ENCODE measurements at places on chromosomes 12 and 14.

GRCh38 chr14:61573748-61574513, 121.4 kb upstream of the HIF1A start:
- peak; percentile 60 for DNase-seq

GRCh38 chr14:102217987-102218421, 78.3 kb downstream of the WDR20 start:
- no peak for DNase-seq

- no peak for DNase-seq
These were observed 1.7 kb downstream of the PRMT8 start for GRCh38 chr12:3492793-3493042.

DNA sequence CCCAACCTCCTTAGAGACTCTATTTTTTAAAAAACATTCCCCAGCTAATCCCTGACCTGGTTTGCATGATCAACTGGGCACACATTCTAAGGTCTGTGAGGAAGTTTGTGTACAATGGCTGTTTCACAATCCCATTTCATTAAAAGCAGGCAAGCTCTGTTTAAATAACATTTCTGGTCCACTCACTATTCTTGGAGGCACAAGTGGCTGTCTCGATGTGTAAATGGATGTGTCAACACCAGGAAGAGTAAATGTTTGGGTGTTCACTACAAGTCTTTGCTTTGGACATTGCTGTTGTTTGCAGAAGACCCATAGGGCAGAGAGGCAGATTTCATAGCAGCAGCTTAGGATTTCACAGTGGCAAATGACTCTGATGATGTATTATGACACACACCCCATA, 98.3 kb downstream of the PDZRN4 start:
- no peak for DNase-seq

GRCh38 chr14:54252072-54252730, 144.6 kb upstream of the CDKN3 start:
- peak; percentile 84 for DNase-seq

GRCh38 chr14:51432302-51432948, 192.4 kb downstream of the TMX1 start:
- DNase-seq = no peak

DNA sequence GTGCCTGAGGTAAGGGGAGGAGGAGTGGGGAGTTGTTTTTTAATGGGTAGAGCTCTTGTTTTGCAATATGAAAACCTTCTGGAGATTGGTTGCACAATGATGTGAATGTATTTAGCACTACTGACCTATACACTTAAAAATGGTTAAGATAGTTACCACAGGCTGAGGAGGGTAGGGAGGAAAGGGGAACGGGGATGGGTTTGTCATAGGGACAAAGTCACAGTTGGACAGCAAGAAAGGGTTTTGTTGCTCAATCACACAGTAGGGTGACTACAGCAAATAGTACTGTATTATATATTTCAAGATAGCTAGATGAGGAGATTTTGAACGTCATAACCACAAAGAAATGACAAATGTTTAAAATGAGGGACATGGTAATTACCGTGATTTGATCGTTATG, 1562.4 kb downstream of the AACS start:
- no peak for DNase-seq

- DNase-seq = peak; percentile 13
These were observed 22.5 kb upstream of the AKAP6 start for GRCh38 chr14:32306549-32306948.

GRCh38 chr12:56082967-56083366, 3.0 kb downstream of the ERBB3 start:
- DNase-seq = no peak

DNA sequence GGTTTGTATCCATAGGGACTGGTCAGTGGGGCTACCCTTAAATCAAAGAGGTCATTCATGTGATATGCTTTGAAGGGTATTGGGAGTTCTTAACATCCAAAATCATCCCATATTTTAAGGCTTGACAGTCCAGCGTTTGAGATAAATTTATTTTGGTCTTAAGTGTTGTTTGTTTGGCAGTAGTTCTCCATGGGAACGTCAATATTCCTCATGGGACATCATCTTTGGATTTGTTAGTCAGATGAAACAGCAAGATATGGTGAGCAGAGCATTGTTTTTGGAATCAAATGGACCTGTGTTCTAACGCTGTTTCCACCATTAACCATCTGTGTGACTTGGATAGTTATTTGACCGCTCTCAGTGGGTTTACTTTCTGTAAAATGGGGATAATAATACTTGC, 45.9 kb upstream of the GSG1 start:
- no peak for DNase-seq

- DNase-seq = no peak
These were observed 184.7 kb downstream of the MED13L start for GRCh38 chr12:116092776-116093175.

- DNase-seq = no peak
These were observed 919 bp downstream of the PSMA3 start for GRCh38 chr14:58245562-58245961.

- no peak for DNase-seq
These were observed 9.3 kb downstream of the DGLUCY start for GRCh38 chr14:91123201-91123600.

- no peak for DNase-seq
These were observed 25.4 kb upstream of the CPM start for GRCh38 chr12:68958322-68958721.

DNA sequence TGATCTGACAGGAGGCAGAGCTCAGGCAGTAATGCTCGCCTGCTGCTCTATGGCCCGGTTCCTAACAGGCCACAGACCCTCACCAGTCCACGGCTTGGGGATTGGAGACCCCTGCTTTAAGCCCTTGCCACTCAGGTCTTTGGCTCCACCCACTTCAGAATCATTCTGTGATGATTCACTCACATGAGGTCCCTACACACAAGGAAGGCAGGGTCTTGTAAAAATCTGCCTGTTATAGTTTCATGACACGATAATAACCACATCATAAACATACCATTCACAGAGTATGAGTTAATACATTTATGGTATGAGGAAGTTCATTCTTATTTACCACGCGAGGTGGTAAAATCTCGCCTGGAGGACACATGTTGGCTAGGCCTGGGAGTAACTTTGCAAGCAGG, 29.0 kb upstream of the MAX start:
- peak; percentile 40 for DNase-seq

- no peak for DNase-seq
These were observed 40.0 kb upstream of the DDX11 start for GRCh38 chr12:31033681-31034080.

DNA sequence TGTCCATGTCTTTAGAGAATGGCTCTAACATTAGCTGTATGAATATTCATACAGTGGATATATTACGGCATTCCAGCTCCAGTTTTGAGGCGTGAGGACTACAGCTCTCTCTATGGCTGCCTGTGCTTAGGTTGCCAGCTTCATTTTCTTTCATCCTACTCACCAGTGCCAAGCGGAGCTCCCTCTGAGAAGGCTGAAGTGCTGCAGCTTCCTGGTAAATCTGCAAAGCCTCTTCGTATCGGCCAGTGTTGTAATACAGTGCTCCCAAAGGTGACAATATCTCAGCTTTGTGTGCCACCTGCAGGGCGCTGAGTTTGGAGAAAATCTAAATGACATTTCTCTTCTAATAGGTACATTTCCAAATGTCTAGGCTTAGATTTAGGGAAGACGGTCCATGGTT, 19.8 kb upstream of the OVCH1 start:
- DNase-seq = no peak

GRCh38 chr12:92064422-92064821, 81.2 kb downstream of the BTG1 start:
- DNase-seq = no peak

- no peak for DNase-seq
These were observed 261.0 kb upstream of the LRIG3 start for GRCh38 chr12:59181196-59181777.

GRCh38 chr12:6666211-6666610, 3.3 kb upstream of the ING4 start:
- no peak for DNase-seq

DNA sequence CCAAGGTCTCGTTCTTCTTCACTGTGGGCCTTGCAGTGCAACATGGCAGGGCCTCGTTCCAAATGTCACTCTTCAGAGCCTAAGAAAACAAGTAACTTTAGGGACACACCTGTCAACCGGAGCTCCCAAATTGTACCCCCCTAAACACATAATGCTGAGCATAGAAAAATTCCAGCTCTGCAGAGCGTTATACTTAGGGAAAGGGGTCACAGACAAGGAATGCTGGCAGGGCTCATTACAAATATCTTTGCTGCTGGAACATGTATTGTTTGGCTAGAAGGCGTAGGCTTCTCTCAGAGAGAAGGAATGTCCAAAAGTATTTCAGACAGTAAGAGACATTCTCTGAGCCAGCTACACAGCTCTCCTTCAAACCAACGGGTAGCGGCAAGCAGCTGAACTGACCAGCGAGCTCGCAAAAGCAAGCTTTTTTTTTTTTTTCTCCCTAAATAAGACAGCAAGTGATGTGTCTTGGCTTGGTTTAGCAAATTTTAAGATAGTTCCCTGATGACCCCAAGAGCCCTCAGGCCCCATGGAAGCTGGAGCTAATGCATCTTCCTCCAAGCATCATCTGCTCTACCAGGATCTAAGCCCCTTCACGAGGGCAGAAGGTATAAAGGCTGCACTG, 24.5 kb downstream of the SSH1 start:
- peak; percentile 70 for DNase-seq

- DNase-seq = peak; percentile 87
These were observed 101.7 kb upstream of the CLEC14A start for GRCh38 chr14:38357557-38357956.

DNA sequence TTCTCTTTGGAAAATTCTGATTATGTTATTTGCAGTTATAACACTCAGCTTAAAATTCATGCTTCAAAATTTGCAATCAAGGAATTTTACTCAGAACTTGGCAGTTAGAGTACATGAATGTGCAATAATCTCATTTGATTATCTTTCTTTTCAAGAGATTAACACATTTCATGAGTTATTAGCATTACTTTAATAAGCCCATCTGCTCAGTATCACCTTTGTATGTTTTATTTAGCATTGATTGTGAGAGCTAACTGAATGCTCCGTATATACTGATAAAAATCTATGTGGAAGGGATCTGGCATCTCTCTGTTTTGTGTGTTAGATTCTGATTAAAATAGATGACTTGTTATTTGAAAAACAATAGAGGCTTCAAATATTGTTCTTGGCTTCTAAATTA, 55.6 kb upstream of the CPNE8 start:
- DNase-seq = no peak

- DNase-seq = no peak
These were observed 56.4 kb upstream of the ISM2 start for GRCh38 chr14:77554816-77555599.

DNA sequence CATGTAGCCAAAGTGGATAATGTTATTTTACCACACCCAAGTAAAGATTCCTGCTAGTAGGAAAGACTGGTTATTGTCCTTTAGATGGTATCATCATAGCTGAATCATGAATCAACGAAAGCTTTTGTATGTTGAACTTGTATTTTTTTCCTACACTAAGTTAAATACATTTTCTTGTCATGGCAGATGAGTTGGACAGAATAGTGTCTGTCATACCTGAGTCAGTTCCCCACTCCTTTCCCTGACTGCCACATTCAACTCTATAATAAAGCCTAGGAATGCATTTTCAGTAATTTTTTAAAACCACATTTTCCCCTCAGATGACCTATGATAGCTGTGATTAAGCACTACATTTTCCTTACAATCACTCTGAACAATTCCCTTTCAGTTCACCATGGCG, 9.3 kb upstream of the PTHLH start:
- no peak for DNase-seq

DNA sequence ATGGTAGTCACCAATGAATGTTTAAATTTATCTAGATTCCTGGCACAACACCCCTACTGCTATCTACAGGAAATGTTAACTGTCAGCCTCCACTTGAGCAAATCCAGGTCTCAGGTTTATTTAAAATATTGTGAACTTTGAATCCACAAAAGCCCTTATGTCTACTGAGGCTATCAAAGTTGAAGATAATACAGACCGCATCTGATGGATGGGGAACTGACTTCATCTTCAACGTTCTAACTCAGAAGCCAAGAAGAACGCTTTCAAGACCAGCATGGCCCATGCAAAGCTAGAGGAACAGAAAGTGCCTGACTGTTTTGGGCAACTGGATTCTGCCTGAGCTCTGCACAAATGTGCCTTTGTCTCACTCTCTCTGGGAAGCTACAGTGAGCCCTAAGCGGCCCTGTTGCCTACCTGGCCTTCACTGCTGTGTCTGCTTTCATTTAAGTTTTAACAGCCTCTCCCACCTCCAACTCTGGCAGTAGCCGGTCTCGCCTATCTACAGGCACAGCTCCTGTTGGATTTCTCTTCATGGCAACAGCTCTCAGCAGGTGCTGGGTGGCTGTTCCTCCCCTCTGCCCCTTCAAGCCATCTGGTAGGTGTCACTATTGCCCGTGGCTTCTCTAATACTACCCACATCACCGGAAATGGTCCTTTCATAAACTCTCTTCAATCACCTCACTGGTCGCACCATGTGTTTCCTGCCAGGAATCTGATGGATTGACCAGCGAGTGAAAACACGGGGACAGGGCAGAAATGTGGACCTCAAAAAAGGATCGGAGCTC, 112.1 kb upstream of the OVCH1 start:
- no peak for DNase-seq

DNA sequence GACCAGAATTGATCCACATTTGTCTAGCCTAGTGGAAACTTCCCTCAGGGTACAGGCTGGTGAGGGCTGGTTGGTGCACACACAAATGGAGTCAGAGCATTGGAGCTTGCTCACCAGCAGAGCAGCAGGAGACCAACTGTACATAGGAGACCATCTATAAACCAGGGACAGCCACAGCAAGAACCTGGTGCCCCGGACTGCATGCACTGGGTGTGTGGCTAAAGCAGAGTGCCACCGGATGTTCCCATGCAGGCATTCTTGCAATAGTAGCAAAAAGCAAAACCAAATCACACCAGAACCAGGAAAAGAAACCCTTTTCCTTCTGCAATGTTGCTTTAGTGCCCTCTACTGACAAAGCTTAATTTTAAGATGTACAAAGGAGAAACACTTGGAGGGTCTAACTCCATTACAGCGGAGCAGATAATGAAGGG, 136.4 kb downstream of the MDGA2 start:
- peak; percentile 2 for DNase-seq

DNA sequence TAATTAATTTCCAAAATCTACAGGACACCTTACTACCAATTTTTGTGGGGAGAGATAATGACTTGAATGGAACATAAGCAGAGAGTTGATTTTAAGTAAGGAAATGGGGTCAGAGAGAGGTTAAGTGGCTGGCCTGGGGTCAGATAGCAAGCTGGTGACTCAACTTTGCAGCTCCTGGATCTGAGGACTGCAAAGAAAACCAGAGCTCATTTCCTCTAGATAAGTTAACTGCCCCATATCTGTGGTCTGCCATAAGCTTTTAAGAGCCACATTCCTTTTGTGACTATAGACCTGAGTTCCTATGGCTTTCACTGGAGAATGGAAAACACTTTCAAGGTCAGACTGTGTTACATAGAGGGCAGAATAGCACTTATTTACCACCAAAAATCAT, 201.2 kb upstream of the PRICKLE1 start:
- peak; percentile 20 for DNase-seq

GRCh38 chr12:51131745-51132521, 41.0 kb downstream of the TFCP2 start:
- DNase-seq = no peak

DNA sequence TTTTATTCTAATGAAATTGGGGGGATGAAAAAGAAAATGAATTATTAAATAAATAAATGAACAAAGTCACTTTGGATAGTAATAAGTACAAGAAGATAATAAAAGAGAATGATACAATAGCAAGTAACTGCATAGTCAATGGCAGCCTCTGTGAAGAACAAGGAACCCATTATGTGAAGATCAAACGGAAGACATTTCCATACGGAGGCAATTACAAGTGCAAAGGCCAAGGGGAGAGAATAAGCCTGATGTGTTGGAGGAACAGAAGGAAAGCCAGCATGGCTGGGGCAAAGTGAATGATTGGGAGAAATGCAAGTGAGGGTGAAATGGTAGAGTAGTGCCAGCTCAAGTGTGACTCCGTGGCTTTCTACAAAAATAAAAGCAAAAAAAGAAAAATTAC, 43.9 kb upstream of the CHPT1 start:
- DNase-seq = no peak
